IPS DF 19.7 (cell line): ENCODE measurements at places on chromosomes 11 and 22.

- DNase-seq, result no peak
Observed at GRCh38 chr11:78740199-78741071, 165.8 kb upstream of the NARS2 start.

- no peak for DNase-seq
Observed at GRCh38 chr11:32549611-32550187, 33.9 kb upstream of the EIF3M start.

DNA sequence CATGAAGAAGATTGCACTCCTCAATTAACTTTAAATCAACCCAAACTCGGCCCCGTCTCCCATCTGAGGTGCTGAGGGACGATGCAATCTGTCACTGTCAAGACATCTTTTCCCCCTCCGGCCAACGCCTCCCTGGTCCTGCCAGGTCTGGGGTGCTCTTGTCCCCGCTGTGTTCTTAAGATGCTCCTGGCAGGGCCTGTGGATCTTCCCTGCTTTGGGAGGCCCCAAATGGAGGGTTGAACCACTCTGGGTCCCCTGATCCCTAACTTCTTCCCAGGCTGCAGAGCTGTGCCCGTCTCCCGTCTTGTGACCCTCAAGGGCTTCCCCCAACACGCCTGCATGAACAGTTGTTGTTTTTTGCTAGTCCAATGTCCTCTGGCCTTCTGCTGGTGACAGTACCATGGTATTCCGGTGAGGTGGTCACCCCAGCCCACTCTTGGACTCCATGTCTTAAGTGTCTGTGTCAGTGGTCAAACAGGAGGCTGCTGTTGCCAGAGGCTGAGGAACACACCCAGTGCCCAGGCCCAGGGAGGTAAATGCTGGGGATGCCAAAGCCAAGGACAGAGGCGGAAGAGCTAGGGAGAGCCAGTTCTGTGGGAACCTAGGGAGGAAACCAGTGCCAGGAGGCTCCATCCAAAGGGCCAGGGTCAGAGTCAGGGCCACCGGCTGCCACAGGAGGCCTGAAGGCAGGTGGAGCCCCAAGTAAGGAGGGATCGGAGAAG, 70.6 kb upstream of the SHANK2 start:
- no peak for DNase-seq

DNA sequence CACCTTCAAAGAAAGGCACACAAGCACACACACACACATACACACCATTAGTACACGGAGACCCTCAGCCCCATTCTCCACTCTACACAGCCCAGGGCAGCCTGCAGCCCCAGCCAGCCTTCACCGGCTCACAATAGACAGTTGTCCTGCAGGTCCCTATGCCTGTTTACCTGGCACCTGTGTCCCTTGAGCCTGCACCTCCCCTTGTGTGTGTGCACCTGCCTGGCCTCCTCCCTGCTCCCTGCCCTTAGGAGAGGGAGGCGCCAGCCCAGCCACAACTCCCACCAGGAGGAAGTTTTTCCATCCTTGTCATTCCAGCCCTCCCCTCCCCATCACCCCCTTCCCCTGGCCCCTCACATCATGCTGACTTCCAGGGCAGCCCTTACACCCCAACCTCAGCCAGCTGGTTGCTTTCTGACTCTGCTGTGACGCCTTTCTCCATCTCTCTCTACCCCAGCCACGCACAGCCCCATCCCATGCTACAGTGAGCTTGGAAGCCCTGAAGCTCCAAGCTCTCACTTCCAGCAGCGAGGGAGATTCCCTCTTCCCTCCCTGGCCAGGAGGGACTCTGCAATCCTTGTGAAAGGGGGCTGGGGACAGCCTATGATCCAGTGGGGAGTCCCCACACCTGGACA, 4.4 kb downstream of the AHNAK start:
- no peak for DNase-seq

GRCh38 chr11:103109818-103110388, 677 bp downstream of the DYNC2H1 start:
- no peak for DNase-seq

DNA sequence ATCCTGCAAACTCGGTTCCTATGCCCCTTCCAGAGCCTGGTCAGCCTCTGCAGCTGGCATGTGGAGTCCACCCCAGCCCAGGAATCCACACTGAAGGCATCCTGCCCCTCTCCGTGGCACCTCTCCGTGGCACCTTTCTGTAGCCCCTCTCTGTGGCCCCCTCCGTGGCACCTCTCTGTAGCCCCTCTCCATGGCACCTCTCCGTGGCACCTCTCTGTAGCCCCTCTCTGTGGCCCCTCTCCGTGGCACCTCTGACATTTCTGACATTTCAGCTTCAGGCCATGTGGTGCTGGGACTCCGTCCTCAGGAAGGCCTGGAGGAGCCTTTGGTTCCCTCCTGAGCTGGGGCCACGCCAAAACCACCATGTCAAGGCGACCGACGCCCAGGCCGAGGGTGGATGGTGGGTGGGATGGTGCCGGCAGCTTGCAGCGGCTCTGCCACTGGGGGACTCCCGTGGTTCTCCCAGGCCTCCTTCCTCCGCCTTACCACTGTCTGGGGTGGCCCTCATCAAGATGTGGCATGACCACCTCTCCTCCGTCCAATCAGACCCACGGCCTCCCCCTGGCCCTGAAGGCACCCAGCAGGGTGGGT, 1518.5 kb downstream of the BRD1 start:
- no peak for DNase-seq

DNA sequence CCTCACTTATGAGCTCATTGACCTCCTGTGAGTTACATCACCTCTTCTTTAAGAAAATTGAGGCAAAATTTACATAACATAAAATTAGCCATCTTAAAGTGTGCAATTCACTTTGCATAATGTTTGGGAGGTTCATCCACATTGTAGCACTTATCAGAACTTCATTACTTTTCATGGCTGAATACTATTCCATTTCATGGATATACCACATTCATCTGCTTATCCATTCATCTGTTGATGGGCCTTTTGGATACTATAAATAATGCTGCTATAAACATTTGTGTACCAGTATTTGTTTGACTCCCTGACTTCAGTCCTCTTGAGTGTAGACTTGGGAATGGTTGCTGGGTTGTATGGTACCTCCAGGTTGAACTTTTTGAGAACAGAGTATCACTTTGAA, 103.4 kb downstream of the TP53I11 start:
- no peak for DNase-seq

GRCh38 chr22:43448048-43448447, 36.2 kb downstream of the MPPED1 start:
- no peak for DNase-seq

DNA sequence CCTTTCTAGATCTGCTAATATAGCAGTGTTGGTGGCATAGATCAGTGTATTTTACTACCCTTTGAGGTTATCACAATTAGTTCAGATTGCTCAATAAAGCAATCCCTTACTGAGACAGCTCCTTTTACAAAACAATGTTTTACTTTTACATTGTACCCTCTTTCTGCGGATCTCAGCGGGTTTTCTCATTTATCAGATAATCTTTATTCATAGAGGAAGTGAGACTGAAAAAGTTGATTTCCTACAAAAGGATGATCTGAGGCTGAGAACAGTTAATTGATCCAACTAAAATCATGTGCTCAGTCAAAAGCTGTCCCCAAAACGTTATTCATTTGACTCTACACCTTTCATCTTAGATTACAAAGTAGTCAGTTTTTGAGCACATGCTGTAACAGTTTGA, 2319.9 kb downstream of the LRRC4C start:
- DNase-seq, result no peak

- DNase-seq, result no peak
Observed at GRCh38 chr22:17105143-17106129, 15.7 kb downstream of the TMEM121B start.

GRCh38 chr11:74257959-74258553, 53.4 kb downstream of the P4HA3 start:
- no peak for DNase-seq

GRCh38 chr11:83063073-83063754, 8.5 kb downstream of the RAB30 start:
- no peak for DNase-seq
